ENCODE measurements at places on chromosomes 5 and 9.

GRCh38 chr9:1794547-1795270, 220.4 kb upstream of the SMARCA2 start:
- DNase-seq: no peak

DNA sequence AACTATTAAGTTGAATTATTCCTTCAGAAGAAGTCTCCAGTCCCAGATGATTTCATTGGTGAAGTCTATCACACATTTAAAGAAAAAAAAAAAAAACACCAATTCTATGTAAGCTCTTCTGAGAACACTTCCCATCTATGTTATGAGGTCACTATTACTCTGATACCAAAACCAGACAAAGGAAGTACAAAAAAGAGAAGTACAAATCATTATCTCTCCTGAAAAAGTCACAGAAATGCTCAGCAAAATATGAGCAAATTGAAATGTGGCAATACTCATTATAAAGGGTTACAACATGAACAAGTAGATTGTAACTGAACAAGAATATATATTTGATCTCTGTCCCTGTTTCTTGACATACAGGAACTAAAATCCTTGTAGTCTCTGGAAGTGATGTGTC, 280.4 kb downstream of the TLE1 start:
- DNase-seq: no peak

DNA sequence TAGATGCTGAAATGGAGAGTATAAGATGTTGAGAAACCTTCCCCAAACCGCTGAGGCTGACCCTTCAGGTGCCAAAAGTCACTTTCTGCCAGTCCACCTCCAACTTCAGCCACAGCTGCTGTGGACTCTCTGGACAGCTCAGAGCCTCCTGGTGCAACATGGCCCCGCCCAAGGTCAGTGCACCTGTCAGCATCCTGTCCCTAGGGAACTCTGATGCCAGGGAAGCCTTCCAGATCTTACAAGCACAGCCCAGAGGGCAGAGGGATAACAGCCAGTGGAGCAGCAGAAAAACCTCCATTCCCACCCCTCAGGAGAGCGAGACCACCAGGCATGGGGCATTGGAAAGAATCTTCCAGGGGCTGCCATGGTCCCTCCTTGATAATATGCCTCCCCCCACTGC, 10.5 kb upstream of the PTGES2 start:
- no peak for DNase-seq

DNA sequence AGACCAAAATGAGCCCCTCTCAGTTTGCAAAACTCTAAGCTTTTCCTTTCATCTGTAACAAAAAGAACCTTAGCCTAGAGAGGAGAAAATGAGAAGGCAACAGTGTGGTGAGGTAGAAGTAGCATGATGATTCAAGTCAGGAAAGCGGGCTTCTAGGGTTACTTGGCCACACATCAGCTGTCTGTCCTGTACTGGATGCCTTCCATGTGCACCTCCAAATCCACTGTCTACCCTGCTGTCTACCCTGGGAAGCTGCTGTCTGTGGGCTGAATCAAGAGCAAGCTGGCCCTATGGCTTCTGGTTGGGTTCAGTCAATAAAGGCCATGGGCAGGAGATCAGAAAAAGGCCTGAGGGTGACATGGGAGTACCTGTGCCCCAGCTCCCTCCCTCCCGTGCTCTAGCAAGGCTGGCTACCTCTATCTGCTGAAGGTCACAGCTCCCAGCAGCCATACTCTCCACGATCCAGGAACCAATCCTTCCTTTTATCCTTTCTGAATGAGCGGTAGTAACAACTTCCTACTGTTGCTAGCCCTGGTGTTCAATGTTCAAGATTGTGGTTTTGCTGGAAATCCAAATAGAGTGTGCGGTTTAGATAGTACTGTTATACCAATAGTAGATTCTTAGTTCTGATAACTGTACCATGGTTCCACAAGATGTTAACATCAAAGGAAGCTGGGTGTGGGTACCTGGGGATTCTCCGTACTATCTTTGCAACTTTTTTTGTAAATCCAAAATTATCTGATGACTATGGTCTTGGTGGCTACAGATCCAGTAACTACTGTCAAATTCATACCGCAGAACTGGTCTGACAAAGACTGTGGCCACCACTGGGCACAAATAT, 191.0 kb downstream of the ESM1 start:
- DNase-seq: no peak
